Stimulated activated CD4-positive, alpha-beta T cell treated with anti-CD3 and anti-CD28 coated beads, Interleukin-1b, Interleukin-23, amount 100 ng/mL, for 1 hour (primary cell): ENCODE measurements at places on chromosomes 7 and 10.

DNA sequence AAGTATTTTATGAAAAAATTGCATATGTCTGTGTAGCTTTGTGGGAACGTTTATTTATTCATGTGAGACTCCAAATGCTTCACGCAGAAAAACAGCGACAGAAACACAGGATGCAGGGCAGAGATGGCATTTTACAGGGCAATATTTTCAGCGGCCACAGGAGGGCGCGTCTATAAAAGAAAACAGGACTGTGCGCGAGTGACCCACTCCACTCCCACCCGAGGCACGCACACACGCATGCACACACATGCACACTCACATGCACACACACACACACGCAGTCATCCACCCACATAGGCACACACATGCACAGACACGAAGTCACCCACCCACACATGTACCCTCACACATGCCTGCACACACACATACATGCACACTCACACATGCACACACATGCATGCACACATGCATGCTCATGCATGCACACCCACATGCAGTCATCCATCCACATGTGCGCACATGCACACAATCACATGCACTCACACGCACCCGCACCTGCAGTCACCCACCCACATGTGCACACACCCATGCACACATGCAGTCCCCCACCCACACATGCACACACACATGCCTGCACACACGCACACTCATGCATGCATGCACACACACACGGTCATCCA is 96.3 kb downstream of the DNAJB6 start:
- DNase-seq: peak; percentile 29

- DNase-seq: no peak
These were observed 59.4 kb upstream of the AHR start for GRCh38 chr7:17239046-17239445.

- DNase-seq: no peak
These were observed 19.4 kb downstream of the SHTN1 start for GRCh38 chr10:116985611-116986010.

DNA sequence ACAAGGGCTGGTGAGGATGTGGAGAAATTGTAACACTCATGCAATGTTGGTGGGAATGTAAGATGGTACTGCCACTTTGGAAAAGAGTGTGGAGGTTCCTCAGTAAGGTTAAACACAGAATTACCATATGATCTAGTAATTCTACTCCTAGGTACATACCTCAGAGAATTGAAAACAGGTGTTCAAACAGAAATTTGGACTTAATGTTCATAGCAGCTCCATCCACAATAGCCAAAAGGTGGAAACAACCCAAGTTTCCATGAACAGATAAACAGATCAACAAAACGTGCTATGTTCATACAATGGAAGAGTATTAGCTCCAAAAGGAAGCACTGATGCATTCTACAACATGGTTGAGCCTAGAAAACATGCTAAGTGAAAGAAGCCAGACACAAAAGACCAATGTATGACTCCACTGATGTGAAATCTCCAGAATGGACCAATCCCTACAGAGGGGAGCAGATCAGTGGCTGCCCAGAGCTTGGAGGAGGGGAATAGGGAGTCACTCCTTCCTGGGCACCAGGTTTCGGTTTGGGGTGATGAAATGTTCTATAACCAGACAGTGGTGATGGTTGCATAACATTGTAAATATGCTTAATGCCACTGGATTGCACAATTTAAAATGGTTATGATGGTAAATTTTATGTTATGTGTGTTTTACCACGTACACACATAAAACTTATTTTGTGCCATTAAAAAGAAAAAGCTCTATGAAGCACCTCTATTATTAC is 5.7 kb upstream of the WDR86 start:
- DNase-seq: no peak

DNA sequence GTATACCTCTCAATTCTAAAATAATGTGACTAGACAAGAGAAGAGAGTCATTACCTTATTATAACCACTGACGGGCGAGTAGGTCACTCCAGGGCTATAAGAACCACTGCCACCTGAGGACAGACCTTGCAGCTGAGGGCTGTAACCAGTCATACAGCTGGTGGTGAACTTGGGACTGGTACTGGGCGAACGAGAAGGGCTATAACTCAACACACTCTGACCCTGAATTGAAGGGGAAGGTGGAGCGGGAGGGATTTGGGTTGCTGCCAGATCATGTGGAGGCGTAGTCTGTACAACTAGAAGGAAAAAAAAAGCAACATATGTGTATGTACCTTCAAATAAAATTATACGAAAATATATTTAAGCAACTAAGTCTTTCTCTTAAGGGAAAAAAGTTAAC is 3.4 kb downstream of the TMEM209 start:
- no peak for DNase-seq

DNA sequence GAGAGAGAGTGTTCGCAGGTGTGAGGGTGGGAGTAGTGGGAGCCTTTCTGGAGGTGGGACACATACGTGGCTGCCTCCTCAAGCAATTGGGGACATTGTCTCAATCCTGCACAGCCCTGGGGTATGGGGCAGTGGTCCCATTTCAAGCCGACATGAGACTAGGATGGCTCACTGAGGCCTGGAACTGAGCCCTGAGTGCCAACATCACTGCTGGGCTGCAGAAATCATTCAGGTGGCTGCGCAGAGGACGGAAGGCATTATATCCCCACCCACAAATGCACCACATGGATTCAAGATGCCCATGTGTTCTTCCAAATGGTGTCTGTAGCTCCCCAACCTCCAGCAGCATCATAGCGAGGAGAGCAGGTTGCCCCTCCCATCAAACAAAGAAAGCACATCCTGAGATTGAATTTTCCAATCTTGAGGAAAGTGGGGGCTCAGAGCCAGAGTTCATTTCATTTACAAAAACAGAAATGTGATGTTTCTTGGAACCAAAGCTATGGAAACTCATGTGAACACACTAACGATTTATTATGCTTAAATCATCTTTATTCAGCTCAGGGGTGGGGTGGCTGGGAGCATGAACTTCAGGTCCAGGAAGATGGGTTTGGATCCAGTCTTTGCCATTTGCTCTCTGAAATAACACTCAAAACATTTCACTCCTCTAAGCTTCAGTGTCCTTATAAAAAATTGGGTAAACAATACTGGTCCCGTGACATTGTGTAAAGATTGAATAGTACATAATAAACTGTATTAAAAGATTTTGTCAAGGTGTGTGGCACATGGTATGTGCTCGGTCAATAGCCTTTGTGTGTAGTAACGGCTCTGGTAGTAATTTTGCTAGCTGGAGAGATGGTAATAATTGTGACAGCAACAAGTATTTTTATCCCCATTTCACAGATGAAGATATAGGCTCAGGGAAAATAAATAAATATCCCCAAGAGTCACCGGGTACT is 4.6 kb downstream of the SFTPA2 start:
- DNase-seq: no peak

DNA sequence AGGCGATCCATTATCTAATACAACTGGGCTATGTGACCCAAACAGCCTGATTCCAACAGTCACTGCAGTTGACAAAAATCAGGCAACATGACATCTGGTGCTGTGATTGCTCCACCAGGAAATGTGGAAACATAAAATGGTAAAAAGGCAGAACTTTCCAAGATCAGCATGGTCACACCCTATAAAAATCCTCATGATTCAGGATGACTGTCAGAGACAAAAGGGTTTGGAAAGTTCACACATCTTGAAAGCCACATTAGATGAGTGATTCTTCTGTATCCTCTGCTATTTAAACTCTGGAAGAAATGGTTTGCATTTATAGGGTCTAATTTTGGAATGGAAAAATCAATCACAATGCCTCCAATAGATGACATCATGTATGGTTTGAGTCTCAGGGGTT is 662.6 kb upstream of the IGFBP3 start:
- no peak for DNase-seq

- no peak for DNase-seq
These were observed 3.4 kb downstream of the CLDN3 start for GRCh38 chr7:73766556-73767229.

DNA sequence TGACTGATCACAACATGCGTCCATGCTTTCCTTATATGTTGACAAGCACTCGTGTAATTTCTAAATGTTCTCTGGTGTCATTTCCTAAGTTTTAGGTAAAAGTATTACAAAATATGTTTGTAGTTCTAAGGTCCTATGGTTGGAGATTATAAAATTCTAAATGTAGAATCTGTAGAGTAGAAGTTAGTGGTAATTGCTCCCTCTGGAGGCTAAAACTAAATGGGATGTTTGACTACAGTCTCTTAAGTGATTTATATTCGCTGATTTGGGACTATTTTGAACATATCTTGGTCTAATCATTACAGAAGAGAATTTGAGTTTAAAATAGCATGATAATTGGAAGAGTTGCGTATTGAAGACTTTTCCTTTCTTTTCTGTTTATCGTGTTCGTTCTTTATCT is 74.1 kb downstream of the ZMYND11 start:
- DNase-seq: no peak

GRCh38 chr10:94052866-94053791 is 59.4 kb downstream of the PLCE1 start:
- DNase-seq: no peak

DNA sequence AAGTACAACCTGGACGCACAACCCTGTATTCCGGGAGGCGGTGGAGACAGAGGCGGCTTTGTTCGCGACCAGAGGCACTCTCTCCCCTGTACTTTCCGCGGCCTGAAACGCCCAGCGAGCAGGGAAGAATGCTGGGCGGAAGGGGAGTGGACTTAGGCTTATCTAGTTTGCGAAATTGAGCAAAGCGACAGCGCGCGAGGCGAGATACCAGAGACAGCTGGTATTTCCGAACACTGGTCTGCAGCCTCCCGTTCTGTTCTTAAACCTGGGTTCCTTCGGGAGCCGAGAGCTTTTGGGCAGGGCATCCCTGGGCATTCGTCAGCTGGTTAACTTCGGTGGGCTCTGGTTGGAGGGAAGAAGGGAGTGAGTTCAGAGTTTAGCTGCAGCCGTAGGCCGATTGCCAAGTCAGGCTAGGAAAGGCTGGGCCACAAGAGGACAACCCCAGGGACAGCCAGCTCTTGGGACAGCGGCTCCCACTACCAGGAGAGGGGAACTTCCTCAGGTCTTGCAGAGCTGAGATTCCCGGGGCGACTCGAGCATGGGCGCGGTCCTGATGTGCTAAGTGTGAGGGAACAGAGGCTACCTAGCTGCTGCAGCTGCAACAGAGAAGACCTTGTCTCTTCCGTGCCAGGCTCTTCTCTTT is 3.9 kb downstream of the HMX3 start:
- no peak for DNase-seq

- DNase-seq: no peak
These were observed 104.0 kb downstream of the SLIT1 start for GRCh38 chr10:97081621-97082235.

DNA sequence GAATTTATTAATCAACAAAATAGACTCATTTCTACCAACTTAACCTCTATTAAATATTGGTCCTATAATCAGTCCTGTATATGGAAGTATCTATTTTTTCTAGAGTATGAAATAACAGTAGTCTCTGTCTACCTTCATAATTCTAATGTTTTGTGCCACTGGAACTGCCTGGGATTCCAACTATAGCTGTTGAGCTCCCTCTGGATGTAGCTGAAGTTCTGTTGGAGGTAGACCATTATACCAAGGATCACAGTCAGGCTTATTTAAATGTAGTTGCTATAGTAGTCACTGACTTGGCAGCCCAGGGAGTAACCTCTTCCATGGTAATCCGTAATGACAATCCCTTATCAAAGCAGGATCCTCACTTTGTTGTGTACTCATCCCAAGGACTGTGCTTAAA is 48.5 kb upstream of the PHYHIPL start:
- no peak for DNase-seq
